Trophoblast cell (in vitro differentiated cells and primary cell): ENCODE measurements at places on chromosomes 7 and 10.
A peak's percentile ranks its signal among the peaks of the same experiment; 100 is the strongest.

- DNase-seq: no peak
Observed at GRCh38 chr10:126196281-126196680, 192.0 kb downstream of the ADAM12 start.

DNA sequence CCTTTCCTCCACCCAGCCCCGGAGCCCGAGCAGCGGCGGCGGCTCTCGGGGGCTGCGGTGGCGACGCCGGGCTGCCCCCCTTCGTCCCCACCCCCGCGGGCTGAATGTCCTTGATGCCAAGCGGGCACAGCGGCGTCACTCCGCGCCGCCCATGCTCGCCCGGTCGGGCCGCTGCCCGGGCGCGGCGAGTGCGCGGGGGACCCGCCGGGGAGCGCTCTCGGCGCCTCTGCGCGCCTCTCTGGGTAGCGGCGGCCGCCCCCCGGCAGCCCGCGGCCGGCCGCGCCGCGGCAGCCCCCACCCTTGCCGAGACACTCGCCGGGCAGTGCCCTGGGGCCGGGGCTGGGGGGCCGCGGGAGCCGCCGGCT, 433 bp upstream of the PLXNA4 start:
- no peak for DNase-seq

DNA sequence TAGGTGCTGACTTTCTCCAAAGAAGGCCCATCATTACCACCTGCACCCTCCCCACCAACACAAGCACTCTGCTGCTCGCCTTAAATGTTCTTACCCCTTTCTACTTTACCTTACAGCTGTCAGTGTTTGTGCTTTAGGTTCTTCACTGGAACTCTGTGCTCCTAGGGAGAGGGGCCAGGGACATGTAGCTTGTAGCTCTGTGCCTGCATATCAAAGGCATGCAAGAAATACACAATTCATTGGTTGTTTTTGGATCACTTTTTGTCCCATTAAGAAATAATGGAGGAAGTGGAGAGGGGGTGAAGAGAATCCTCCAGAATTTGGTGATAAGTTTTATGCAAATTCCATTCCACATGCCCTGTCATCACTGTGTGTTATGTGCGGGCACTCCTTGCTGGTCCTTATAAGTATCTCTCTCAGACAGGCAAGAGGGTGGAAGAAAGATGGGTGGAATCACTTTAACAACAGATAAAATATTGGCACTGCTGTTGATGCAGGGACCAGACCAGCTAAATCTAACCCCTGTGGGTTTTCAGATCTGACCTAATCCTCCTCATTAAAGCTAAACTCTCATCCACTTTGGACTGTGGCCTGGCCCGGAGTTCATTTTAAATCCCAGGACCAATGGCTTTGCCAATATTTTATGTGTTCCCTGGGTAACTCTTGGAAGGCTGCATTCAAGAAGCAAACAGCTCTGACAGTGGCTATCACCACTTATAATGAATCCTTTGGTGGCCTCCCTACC, 375.8 kb upstream of the NFE2L3 start:
- DNase-seq: no peak

GRCh38 chr10:104612571-104613205, 28.4 kb upstream of the SORCS3 start:
- DNase-seq: no peak

GRCh38 chr10:110207805-110208613, 604 bp downstream of the MXI1 start:
- DNase-seq: peak; percentile 30

- DNase-seq: no peak
Observed at GRCh38 chr10:126909147-126909546, 3.9 kb downstream of the DOCK1 start.

- peak; percentile 100 for DNase-seq
Observed at GRCh38 chr7:101598986-101599771, 29.9 kb downstream of the MYL10 start.

GRCh38 chr7:16396766-16397500, 24.4 kb downstream of the CRPPA start:
- DNase-seq: no peak
